ENCODE measurements at places on chromosomes 5 and 9.
A peak's percentile ranks its signal among the peaks of the same experiment; 100 is the strongest.

DNA sequence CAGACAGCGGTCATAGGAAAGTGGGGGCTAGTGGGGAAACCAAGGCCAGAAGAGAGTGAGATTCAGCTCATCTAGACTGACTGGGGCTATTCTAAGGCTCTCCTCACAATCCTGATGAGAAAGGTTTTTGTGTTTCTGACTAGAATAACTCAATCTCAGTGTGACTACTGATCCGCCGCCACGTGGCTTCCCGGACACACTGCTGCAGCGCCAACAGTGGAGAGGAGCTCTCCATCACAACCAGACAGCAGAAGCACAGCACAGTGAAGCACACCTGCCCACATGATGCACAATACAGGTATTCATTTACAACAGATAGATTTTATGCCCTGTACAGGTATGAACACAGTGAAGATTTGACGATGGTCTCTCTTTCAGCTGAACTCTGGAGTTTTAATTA, 25.4 kb downstream of the NREP start:
- DNase-seq, result no peak

- DNase-seq, result peak; percentile 25
These were observed 36.0 kb downstream of the DENND1A start for GRCh38 chr9:123893831-123894460.

DNA sequence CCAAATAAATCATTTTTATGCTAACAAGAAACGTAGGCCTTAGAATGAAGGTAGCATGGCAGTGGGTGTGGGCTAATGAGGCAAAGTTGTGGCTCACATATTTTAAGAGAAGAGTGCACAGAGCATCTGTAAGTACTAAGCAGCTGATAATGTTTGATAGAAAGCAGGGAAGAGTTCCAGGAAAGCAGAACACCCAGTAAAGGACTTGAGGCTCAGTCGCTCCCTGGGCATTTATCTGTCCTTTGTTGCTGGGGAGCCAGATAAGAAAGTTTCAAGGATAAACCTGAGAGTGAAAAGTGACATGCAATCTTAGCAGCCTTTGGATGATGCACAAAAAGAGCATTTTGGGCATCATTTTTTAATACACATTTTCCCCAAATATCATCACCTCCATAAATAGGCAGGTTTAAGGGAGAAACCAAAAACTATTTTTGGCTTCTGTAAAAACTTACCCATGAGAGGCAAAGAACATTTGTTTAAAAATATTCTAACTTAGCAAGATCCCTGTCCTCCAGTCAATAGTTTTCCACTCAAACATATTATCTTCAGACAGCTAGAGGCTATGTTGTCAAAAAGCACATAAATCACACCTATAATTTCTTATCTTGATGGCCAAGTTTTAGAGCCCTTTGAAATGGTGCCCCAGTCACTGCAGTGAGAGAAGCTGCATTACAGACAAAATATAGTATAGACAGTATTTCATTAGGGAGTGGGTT, 3.4 kb downstream of the FREM1 start:
- no peak for DNase-seq

- DNase-seq, result no peak
These were observed 139.2 kb downstream of the CDK5RAP2 start for GRCh38 chr9:120440791-120441190.

- DNase-seq, result peak; percentile 84
These were observed 72.7 kb downstream of the CAST start for GRCh38 chr5:96734871-96735325.

- DNase-seq, result no peak
These were observed 179.0 kb downstream of the TAF11L14 start for GRCh38 chr5:17813214-17813613.

GRCh38 chr9:18821788-18822187, 211.2 kb downstream of the SAXO1 start:
- DNase-seq, result peak; percentile 28

GRCh38 chr5:128081111-128081851, 2.3 kb upstream of the SLC12A2 start:
- DNase-seq, result no peak

- no peak for DNase-seq
These were observed 159.3 kb downstream of the TMC1 start for GRCh38 chr9:72680593-72681282.

- peak; percentile 79 for DNase-seq
These were observed 9.0 kb downstream of the RGS14 start for GRCh38 chr5:177366528-177367322.

DNA sequence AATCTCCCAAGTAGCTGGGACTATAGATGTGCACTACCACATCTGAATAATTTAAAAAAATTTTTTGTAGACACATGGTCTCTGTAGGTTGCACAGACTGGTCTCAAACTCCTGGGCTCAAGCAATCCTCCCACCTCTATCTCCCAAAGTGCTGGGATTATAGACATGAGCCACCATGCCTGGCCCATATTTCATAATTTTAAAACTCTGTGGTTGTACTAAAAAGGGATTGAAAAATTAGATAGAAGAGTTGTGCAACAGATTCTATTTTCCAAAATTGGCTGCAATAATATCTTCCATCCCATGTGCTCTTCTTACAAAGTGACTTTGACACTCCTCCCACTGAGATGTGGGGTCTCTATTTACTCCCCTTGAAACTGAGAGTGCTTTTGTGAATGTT, 7.6 kb upstream of the UHRF2 start:
- peak; percentile 31 for DNase-seq

GRCh38 chr5:143759396-143760130, 52.4 kb upstream of the HMHB1 start:
- DNase-seq, result peak; percentile 29

GRCh38 chr5:65809817-65810531, 88.0 kb downstream of the NLN start:
- DNase-seq, result peak; percentile 98

- DNase-seq, result no peak
These were observed 1364.3 kb downstream of the EFNA5 start for GRCh38 chr5:106306313-106307028.

- DNase-seq, result no peak
These were observed 300 bp downstream of the FAM163B start for GRCh38 chr9:133608889-133609288.

DNA sequence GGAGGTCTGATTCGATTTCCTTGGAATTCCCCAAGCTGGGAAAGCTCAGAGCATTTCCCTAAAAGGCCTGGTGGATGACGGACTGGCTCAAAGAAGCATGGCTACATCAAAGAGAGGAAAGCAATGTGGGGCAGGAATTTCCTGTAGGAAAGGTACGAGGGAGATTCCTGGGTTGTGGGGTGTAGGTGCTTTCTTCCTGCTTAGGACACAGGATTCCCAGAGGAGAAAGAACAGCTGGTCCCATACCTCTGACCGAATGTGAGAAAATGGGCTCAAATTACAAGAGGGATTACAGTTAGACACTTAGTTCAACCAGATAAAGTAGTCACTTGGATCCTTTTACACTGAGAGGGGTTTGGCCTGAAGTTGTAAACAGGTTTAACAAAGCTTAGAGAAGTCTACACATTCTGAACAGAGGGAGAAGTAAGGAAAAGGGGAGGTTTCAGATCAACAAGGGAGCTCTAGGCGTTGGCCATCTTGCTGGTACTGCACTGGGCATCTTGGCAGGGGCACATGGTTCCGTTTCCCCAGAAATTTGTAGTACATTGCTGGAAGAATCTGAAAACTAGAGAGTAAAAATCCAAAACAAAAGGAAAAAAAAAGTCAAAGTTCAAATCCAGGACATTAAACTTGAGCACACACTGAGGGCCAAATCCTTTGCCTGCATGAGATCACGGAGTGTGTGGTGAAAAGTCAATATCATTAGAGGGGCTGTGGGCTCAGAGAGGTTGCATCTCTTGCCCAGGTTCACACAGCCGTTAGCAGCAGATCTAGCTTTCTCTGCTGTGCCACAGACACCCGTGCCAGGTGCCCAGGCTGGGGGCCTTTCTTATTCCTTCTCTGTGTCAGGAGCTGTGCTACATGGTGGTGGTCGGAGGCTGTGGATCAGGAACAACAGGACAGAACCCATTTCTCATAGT, 171.3 kb downstream of the RGS3 start:
- DNase-seq, result no peak

- DNase-seq, result no peak
These were observed 9.4 kb downstream of the TSC1 start for GRCh38 chr9:132935026-132935425.

DNA sequence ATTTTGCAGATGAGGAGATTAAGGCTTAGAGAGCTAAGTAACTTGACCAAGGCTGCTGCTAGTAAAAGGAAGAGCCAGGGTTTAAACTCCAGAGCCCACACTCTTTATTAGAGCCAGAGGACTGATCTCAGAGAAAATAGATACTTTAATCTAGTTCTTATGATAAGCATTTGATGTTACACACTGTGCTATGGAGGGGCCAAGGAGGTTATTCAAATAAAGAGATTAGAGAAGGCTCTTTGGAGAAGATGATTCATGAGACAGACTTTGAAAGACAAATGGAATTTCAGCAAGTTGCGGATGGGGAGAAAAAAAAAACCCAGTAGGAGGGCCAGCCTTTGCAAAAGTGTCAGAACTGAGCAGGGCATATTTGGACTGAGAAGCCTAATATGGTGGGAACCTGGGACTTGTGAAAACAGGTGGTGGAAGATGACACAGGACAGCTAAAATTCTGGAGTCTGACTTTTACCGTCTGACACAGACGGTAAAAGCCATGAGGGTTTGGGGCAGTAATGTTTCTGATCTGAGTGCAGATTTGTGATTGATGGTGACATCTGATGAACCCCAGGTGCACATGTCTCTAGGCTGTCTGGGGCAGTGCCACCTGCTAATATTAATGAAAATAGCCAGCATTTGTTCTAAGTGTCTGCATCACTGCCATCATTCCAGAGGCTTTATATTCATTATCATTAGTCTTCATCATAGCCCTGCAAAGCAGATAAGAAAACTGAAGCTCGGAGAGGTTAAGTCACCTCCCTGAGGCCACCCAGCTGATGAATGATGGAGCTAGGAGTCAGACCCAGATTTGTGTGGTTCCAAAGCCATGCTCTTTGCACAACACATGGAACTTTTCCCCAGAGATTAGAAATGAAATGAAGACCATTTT, 65.3 kb upstream of the CXCL14 start:
- DNase-seq, result no peak

- no peak for DNase-seq
These were observed 355.1 kb upstream of the DAB2 start for GRCh38 chr5:39779831-39780230.

- no peak for DNase-seq
These were observed 266.5 kb upstream of the EFNA5 start for GRCh38 chr5:107937204-107937603.

- no peak for DNase-seq
These were observed 269.4 kb downstream of the CWC27 start for GRCh38 chr5:65037831-65038815.

- peak; percentile 44 for DNase-seq
These were observed 68.4 kb downstream of the COL27A1 start for GRCh38 chr9:114223564-114224246.

DNA sequence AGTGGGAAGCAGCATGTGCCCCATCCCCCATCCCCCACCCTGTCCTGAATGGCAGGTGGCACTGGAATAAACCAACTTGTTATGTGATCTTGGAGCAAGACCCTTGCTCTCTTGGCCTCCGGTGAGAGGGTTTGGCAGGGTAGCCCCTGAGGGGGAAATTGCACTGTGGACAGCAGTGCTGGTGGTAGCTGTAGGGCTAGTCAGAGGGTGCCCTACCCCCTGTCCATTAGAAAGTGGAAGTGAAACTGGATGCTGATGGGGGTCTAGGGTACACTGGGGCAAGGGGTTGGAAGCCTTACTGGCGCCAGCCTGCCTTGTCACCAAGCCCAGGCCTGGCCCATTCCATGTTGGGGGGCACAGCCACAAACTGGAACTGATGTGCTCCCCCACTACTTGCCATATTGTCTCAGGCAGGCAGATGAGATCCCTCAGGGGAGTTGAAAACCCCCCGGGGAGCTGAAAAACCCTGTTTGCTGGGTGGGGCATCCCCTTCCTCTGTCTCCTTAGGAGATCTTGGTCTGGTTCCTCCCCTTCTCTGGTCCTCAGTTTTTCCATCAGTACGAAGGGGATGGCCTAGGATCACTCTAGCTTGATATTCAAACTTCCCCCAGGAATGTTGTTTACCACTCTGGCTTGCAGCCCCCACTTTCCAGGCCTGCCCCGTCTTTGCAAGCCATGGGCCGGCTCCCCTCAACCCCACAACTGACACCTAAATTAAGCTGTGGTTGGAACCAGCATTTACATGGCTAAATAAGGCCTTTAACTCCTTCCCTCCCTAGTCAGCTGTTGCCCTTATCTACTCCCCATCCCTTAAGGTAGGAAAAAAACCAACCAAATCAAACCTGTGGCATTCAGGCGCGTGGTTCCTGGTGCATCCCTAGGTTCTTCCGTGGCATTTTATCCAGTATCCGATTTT, 14.4 kb upstream of the SYNPO start:
- DNase-seq, result no peak

DNA sequence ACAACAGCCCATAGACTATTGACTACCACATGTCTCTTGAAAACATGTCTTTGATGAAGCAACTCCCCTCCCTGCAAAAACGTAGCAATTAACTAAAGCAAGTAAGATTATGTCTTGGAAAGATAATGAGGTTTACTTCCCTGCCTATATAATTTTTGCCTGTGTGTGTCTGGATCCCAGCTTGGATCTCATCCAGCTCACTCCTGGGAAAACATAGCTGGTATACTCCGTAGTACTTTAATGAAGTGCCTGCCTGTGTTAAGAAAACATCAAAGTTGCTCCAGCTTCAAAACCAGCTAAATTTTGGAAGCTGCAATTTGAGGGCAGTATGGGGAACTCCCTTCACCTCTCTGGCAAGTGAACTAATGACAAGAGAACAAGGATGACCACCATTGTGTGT, 182.6 kb upstream of the C9orf72 start:
- no peak for DNase-seq

DNA sequence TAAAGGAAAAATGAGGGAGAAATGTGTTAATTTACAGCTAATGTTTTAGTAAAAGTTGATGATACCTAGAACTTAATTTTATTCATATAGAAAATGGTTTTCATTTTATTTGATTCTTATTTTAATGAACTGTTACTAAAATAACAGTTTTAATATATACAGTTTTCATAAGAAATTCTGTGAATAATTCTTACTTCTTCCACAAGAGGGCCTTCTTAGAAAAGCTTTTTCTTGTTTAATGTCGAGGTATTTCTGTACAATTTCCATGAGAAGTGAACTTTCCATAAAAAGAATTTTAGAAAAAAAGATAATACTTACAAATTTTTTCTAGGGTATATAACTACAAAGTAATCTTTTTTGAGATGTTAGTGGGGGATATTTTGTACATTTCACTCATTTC, 73.9 kb downstream of the KLF9 start:
- peak; percentile 74 for DNase-seq

DNA sequence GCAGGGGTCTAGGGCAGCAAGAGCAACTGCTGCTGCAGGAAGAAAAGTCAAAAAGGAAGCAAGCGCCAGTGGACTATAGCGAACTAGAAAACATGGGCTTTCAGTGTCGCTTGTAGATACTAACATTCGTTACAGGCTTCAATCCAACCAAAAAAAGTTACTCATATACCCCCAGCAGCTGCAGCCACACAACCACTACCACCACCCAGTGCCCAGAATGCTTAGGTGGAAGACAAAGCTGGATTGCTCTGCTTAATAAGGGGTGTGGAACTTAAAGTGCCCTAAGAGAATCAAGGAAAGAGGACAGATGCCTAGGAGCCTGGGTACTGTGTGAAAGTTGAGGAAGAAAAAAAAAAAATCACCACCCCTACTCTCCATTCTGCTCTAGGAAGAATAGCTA, 203.6 kb downstream of the ELAVL2 start:
- DNase-seq, result no peak

GRCh38 chr5:128669803-128670202, 131.8 kb upstream of the FBN2 start:
- DNase-seq, result no peak

Measured in fibroblast of the aortic adventitia (primary cell).